ENCODE measurements at places on chromosomes 4 and X.
A peak's percentile ranks its signal among the peaks of the same experiment; 100 is the strongest.

- DNase-seq: no peak
These were observed 47.7 kb upstream of the DHX15 start for GRCh38 chr4:24632011-24632410.

DNA sequence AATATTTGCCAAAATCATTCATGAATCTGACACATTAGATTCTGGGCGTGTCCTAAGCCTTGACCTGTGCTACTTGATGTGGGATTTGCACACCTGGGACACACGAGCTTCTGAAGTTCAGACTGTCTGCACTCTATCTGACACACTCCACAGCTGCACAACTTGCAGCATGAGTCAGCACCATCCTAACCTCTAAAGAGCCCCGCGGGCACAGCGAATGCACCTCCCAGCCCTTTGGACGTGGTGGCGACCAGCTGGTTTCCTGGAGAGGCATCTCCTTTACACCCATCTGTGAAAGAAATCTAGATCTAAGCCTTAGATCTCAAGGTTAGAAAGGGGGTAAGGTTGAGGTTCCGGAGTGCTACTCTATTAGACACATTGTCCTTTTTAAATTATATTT is 69.2 kb downstream of the SORBS2 start:
- no peak for DNase-seq

DNA sequence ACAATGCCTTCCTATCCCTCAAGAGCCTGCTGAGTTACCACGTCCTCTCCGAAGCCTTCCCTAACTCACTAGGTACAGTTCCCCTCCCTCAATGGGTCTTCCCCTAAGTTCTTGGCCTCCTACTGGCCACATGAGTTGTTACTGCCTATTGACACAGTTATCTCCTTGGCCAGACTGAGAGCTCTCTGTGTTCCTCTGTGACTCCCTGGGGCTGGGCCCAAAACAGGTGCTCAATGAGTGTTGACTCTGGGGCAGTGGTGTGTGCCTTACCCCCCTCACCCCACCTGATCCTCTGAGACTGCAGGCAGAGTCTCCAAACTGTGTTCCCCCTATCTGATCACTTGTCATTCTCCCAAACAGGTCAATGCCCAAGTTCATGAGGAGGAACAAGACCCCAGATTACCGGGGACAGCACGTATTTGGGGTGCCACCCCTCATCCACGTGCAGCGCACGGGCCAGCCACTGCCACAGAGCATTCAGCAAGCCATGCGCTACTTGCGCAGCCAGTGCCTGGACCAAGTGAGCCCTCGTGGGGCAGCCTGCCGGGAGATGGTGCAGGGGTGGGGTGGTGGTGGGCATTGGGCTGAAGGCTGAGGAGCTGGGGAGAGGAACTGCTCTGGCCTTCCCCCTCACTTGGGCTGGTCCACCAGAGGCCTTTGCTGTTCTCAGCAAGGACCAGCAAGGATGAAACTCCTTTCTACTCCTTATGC is 72.6 kb downstream of the STARD8 start:
- DNase-seq: peak; percentile 39

DNA sequence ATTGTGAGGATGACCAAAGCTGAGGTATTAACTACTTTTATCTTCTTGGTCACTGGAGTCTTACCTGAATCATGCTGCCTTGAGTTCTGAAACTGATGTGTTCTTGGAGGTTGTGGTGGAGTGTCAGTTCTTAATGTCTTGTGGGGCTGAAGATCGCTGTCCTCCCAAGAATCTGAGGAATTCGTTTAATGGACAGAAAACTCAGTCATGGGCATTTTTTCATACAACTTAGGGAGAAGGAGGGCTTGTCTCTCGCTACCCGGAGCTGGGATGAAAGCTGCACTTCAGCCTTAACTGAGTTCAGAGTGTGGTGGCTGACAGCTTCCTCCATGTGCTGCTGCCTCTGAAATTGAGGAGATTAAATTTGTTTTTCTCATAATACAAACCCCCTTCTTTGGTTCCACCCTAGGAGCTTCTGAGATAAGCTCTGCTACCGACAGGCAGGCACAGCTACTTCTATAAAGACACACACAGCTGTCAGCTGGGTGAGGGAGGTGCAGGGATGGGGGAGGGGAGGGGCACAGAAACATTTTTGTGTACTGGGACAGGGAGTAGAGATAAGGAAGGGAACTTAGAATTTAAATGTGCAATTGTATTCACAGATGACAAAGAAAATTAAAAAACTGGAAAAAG is 30.8 kb downstream of the RBBP7 start:
- peak; percentile 82 for DNase-seq

- DNase-seq: no peak
These were observed 18.8 kb upstream of the CHRNA9 start for GRCh38 chr4:40316333-40316781.

DNA sequence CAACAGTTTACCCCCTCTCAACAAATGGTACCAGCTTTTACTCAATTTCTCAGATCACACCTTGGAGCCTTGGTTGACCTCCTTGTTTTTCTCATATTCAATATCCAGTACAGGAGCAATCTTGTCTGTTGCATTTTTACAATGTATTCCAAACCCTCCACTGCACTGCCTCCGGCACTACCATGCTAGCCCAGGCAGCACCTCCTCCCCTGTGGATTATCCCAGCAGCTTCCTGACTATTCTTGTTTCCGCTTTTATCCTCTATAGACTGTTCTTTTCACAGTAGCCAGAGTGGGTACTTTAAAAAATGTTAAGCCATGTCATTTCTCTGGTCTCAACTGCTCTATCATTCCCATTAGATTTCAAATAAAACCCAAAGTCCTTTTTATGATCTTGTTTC is 253.4 kb upstream of the GPRIN3 start:
- no peak for DNase-seq

DNA sequence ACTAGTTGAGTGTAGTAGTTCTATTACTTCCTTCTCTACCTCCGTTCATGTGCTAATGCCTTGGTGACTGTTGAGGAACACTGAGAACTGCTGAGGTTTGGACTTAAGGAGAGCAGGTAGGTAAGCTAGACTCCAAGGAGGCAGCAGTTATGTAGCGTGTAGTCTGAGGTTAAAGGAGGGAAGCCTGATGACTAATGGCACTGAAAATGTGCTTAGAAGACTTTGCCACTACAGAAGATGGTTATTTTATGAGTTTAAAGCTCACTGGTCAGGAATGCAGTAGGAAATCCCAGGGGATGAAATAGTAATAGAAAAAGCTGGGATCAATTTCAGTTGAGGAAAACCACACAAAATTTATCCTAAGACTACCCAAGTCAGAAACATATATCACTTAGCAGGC is 1077.3 kb downstream of the RAPGEF2 start:
- no peak for DNase-seq
